CMK (cell line): ENCODE measurements at places on chromosomes 6 and 20.

DNA sequence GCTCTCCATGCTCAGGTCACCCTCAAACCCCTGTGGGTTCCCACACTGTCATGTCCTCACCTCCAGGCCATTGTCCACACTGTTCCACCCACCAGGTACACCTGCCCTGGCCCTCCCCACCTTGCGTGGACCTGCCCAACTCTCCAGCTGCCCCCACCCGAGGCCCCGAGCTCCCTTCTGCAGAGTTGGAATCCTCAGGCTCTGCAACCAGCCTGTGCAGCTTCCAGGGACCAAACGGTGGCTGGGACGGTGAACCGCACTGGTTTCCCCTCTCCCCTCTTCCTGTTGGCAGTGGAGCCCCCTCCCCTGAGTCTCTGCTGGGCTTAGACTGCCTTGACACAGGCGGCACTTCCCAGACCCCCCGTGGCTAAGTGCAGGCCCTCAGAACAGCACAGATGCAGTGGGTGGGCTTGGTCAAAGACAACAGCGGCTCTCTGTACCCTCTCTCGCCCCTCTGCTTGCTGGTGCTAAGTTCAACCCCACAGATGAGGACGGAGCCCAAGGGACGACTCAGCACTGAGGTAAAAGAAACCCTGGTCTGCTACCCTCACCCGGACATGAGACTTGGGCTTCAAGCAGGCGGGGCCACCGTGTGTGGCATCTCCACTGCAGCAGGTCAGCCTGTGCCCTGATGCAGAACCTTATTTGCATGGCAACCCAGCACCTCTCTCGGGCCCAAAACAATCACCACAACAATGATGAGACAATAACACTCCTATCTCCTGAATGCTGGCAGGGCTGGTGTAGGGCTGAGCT, 11.0 kb downstream of the ZBP1 start:
- DNase-seq, result no peak

DNA sequence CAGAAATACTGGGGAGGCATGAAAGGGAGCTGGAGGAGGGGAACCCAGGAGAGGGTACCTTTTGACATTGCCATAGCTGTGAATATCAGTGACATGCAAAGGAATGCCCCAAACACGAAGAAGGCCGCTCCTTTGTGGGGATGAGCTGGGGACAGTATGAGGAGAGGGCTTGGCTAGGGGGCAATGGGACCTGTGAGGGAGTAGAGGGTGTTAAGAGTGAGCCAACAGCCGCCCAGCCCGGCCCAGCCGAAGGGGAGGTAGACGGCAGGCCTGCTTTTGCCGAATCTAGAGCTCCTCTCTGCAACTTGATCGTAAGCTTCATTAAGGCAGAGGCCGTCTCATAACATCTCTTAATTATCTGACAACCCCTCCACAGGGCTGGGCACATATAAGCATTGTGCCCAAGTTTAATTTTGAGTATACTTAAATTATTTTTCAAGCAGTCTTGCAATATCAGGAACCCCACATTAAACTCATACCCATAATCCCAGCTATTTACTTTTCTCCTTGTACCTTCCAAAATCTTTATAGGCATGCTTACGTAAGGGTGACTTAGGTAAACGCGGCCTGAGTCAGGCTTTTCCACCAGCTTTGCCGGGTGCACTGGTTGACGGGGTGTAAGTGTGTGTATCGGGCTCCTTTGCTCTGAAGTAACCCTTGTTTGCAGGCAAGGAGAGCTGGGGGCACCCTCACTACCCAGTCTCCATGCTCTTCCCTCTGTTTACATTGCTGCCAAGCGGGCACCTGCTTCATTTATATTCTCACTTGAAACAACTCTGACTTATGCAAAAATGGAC, 24.9 kb upstream of the VEGFA start:
- no peak for DNase-seq

DNA sequence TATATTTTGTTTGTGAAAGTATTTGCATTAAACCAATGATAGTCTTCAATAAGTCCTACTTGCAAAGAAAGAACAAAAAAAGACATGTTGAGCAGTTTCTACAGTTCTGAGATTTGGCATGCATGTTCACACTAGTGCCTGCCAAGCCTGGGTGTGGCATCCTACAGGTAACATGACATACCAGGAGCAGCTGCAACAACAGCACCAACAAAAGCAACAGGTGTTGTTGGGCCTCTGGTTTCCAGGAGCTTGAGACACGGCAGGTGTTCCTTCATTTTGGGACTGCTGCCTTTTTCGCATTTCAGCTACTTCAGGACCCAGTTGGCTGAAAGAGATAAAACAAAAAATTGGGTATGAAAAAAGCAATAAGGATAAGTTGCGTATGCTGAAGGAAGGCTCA, 41.2 kb upstream of the MTRF1L start:
- no peak for DNase-seq

DNA sequence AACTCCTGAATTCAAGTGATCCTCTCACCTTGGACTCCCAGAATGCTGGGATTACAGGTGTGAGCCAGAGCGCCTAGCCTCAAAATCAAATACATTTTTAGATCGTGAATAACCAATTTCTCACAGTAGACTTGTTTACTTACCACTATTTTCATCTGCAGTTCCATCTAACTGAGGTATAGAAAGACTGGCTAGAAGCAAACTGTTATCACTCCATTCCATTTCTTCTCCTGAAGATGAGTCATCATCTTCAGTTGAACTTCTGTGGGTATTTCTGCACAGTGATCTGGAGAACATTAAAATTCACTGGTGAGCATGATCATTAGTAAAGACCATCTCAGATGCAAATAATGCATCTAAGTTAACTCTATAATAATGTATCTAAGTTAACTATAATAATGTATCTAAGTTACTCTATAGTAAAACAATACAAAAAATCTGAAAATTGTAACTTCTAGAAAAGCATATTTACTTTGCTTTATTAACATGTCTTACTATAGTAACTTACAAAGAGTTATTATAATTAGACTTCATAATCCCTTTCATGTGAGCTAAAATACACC, 105.4 kb downstream of the REV3L start:
- DNase-seq, result no peak

DNA sequence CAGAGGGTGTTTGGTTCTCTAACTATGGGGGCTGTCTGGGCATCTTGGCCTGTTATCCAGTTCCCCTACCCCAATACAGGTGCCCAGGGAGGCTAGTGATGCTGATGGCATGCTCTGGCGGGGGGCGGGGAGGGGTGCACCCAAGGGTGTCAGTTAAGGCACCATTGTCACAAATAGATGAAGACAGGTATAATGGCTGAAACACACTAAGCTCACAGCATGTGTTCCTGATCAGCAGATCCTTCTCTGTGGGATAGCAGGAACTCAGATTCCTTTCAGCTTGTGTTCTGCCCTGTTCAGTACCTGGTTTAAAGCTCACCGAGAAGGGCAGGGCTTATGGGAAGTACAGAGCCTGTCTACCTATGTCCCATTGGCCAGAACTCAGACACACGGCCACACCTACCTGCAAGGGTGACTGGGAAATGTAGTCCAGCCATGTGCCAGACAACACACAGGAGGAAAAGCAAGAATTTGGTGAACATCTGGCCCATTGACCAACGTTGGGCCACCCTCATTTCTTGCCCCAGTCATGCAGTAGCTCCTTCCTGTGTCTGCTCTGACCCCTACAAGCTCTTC, 3.4 kb upstream of the RSPO4 start:
- no peak for DNase-seq

GRCh38 chr20:34575271-34575670, 16.8 kb downstream of the MAP1LC3A start:
- DNase-seq, result no peak

- no peak for DNase-seq
Observed at GRCh38 chr6:113315879-113316278, 541.3 kb upstream of the MARCKS start.

GRCh38 chr6:54083287-54083686, 28.0 kb upstream of the MLIP start:
- DNase-seq, result no peak

GRCh38 chr6:32529697-32530430, at the start of gene HLA-DRB5:
HLA-DRB5 (minus strand) TSS chr6:32530287; CDS start chr6:32530224, 63 bp downstream.
- no peak for DNase-seq

GRCh38 chr20:25408170-25408547, 686 bp downstream of the GINS1 start:
- no peak for DNase-seq

- DNase-seq, result no peak
Observed at GRCh38 chr20:21323640-21324039, 20.5 kb downstream of the XRN2 start.

DNA sequence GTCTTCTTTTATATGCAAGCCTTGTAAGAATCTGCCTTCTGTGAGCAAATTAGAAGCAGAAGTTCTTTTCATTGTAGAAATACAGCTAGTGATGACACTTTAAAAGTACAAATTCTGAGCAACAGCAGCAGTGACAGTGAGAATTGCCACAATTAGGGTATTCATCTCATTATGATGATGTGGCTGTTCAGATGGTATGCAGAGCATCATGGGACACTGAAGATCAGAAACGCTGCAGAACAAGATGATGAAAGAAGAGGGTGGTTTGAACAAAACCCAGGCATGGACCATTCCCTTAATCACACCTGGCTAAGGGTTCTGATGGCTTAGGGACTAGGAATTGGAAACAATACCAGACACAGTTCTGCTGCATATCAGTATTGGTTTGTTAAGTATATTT, 312.7 kb upstream of the TBX18 start:
- DNase-seq, result no peak

GRCh38 chr6:53691667-53692133, 26.1 kb upstream of the KLHL31 start:
- DNase-seq, result no peak

GRCh38 chr20:1777476-1777820, 117.8 kb upstream of the SIRPA start:
- no peak for DNase-seq
